Naive thymus-derived CD8-positive, alpha-beta T cell (primary cell): ENCODE measurements at places on chromosomes 2 and 18.

DNA sequence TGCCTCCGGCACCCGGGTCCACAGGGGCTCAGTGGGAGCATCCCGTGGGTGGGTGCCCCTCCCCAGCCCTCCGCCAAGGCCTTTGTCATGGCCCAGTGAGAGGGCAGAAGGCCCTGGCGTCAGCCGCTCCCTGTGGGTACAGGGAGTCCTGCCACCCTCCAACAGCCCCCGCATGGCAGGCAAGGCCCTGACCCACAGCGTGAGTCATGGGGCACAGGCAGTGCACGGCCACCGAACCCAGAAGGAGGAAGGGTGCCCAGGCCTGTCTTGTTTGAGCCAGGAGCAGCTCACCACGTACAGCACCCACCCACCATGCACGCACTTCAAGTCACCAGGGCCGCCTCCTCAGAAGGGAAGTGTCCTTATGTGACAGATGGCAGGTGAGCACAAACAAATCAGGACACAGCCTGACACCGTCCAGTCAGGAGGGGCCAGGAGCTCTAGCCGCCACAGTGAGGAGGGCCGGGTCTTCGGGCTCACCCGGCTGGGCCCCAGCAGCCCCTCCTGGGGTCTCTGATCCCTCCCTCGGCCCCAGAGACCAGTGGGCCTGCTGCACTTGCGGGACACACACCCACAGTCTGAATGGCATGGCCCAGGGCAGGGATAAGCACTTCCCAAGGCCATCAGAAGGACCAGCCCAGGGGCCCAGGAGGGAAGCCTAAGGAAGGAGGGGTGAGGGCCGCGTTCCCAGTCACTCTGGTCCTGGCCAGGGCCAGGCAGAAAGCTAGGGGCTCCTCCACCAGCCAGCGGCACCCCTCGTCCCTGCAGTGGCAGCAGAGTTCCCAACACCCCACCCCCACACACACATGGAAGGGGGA lies 25.8 kb downstream of the BIN1 start:
- DNase-seq = peak; percentile 26

DNA sequence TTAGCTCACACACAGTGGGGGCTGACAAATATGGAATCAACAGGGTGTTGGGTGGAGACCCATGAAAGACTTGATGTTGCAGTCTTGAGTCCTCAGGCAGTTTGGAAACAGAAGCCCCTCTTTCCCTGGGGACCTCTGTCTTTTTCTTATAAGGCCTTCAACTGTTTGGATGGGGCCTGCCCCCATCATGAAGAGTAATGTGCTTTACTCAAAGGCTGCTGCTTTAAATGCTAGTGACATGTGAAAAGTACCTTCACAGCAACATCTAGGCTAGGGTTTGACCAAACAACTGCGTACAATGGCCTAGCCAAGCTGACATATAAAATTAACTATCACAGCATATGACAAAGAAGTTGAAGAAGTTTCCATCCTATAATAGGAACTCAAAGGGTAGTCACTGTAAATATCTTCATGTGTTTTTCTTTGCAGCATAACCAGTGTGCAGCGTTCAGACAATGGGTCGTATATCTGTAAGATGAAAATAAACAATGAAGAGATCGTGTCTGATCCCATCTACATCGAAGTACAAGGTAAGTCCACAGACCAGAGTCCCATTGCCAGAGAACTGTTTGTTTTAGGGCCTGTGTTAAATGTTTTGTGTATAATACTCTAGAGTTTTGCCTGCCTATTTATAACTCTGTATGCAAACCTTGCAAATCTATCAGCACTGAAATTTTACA lies 46.3 kb downstream of the MERTK start:
- DNase-seq = no peak

DNA sequence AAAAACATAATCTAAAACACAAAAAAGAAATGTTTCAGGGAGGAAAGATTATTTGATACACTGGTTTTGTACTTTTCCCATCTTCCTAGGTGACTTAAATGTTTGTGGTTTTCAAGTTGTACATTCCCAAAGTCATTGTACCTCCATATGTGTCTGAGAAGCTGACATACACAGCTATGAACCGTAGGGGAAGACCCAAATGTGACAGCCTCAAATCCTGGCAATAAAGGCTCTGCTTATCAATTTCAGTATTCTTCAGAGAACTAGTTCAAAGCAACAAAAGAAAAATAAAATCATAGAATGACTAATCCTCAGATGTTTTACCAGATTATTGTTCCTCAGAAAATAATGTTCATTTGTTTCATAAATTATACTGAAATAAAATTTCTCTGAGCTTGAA lies 2.5 kb downstream of the DYNC2LI1 start:
- DNase-seq = no peak

- DNase-seq = no peak
These were observed 66.5 kb downstream of the STK39 start for GRCh38 chr2:168180914-168181313.

DNA sequence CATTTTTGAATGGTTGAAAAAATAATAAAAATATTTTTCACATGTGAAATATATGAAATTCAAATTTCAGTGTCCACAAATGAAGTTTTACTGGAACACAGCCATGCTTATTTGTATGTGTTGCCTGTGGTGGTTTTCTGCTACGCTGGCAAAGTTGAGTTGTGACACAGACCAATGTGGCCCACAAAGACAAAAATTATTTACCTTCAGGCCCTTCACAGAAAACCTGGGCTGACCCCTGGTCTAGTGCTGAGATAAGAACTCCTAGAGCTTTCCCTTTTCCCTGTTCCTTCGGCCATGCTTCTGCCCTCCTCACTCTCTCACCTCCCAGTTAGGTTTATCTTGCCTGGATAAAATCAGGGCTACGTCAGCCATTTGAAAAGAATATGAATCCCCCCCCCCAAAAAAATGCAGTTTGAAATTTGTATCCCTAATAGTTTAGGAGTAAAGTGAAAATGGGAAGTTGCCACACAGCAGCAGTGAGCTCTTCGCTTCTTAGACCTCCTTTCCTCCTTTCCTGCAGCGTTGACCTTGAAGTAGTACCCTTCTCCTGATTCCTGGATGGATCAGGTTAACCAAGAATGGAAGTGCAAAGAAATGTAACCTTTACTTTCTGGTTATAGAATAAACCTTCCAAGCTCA lies 91.0 kb downstream of the LIMS1 start:
- DNase-seq = no peak

DNA sequence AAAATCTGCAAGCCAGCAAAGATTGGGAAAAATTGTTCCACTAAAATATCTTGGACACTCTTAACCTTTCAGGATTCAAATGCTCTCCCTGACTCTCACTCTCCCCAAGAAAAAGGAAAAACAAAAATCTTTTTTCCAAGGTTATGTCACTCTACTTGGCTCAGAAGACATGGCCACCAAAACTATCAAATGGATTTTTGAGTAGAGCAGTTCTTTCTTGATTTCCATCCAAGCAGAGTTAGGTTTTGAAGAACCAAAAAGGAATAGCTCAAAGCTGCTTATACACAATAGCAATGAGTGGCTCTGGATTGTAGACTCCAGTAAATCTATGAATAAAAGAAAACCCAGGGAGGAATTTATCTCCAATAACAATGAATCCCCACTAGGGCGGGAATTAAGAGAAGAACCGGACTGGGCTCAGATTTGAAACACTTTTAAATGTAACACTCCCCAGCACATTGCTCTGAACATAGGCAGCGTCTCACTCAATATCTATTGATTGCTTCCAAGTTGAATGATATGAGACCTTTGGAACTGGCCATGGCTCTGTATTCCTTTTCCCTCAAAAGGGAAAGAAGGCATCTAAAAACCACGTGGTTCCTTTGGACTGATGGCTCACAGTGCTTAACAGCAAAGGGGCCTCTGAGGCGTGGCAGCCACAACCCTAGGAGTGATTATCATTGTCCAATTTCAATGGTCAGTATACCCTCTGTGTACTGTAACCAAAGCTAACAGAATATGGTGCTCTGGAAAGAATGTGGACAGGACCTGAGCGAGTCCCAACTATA lies 68.3 kb downstream of the SPRED2 start:
- no peak for DNase-seq

DNA sequence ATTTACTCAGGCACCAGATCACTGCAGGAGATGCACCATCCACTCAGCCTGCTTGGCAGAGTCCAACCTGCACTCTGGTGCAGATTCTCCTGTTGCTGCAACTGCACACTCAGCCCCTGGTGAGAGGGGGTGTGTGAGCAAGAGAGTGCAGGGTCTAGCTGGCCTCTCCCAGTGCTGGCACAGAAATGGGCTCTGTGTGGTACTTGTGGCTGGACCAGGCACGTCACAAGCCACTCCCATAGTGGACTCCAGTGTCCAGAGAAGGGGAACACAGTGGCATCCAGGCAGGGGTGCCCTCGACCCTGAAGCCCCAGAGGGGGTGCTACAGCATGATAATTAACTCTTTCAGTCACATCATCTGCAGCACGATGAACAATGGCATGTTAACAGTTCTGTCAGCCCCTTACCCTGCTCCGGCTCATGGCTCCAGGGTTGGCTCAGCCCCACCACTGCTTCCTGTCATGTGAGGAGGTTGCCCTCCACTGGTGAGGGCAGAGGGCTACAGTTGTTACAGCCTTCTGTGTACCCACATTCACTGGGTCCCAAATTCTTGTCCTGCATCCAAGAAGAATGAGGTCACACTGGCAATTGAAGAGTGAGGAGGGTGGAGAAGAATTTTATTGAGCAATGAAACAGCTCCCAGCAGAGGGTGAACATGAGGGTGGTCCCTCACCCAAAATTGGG lies 135.7 kb downstream of the EVA1A start:
- no peak for DNase-seq

- DNase-seq = no peak
These were observed 2.4 kb upstream of the CETN1 start for GRCh38 chr18:577643-578375.

DNA sequence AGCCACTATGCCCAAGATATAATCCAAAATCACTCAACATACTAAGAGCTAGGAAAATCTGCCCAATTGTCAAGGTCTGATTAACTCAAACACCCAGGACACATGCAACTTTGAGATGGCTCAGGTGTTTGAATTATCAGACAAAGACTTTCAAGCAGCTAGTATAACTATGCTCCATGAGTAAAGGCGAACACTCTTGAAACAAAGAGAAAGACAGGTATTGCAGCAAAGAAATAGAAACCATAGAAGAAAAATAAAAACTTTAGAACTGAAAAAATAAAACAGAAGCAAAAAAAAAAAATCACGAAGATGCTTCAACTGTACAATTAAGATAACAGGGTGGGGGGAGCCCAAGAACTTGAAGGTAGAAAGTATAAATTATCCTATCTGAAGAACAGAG lies 214.2 kb downstream of the EIPR1 start:
- no peak for DNase-seq

DNA sequence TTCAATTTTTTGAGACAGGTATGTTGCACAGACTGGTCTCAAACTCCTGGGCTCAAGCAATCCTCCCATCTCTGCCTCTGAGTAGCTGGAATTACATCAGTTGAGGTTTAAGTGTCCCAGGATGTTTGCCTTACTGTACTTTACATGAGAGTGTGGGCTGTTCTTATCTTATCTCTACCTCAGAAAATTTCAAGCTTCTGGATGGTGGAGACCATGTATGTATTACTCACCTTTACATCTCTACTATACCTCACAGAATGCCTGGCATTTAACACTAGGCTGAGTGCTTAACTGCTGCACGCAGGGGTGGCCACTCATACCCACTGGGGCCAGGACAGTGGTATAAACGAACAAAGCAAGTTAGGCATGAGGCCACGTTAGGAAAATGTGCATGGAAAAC lies 272.0 kb upstream of the RAB12 start:
- no peak for DNase-seq

DNA sequence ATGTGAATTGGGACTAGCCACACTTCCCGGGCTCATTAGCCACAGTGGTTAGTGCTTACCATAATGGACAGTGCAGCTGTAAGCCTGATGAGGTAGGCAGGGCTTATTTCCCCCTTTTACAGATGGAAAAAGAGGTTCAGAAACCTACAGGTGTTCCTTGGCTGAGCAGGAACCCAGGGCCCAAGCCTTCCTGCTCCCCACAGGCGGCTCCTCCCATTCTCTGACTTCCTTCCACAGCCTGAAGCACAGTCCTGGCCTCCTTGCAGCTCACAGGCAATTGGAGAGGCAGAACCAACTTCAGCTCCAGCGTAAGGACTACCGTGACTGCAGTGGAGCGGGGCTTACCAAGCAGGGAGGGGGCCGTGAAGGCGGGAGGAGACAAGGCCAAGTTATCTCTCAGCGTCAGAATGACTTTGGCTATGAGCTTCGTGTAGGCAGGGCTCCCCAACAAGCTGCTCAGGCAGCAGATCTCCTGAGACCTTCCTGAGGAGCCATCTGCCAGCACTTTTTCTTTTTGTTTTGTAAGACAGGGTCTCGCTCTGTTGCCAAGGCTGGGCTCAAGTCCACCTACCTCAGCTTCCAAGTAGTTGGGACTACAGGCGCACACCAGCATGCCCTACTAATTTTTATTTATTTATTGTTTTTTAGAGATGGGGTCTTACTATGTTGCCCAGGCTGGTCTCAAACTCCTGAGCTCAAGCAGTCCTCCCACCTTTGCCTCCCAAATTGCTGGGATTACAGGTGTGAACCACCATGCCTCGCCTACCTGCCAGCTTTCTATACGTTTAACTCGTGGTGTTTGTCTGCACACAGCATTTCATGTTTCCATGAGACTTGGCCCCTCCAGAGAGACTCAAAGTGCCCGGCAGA lies 34.2 kb upstream of the NT5DC4 start:
- no peak for DNase-seq

DNA sequence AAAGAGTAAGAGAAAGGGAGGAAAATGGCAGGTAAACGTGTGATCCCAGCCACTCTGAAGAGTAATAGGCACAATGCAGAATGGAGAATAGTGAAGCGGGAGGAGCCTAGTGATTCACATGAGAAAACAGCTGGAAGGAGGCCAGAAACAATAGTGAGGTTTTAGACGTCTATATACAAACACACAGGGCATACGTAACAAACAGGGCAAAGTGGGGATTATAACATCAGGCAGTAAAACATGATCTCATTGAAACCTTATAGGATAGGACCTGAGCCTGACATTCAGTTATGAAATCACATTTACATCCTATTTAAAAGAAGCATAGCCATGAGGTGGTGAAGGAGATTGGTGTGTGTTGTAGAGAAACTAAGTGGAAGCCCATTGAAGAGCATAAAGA lies 33.0 kb upstream of the GATA6 start:
- DNase-seq = no peak

DNA sequence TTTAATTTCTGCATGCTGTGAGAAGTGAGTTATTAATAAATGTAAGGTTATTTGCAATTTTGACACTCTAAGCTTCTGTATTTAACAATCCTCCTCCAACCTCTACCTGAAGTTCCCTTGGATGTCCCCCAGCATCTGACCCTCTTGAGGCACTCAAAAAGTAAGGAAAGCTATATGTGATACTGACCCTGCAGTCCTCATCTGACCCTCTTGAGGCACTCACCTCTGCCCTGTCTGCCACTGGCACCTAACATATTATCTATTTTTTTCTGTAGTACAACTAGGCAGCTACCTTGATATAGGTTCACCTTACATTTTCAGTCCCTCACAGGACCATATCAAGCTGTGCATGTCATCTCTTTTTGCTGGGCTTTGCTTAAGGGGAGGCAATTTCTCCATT lies 583.4 kb upstream of the PKDCC start:
- DNase-seq = no peak

DNA sequence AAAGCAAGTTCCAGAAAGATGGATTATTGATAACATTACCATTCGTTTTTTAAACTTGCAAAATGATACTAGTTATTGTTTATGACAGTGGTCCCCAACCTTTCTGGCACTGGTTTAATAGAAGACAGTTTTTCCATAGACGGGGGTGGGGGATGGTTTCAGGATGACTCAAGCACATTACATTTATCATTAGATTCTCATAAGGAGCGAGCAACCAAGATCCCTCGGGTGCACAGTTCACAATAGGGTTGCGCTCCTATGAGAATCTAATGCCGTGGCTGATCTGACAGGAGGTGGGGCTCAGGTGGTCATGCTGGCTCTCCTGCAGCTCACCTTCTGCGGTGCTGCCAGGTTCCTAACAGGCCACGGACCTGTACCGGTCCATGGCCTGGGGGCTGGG lies 86.2 kb downstream of the BCL2 start:
- DNase-seq = no peak
